Activated CD4-positive, CD25-positive, alpha-beta regulatory T cell (primary cell): ENCODE measurements at places on chromosomes 16 and 17.

DNA sequence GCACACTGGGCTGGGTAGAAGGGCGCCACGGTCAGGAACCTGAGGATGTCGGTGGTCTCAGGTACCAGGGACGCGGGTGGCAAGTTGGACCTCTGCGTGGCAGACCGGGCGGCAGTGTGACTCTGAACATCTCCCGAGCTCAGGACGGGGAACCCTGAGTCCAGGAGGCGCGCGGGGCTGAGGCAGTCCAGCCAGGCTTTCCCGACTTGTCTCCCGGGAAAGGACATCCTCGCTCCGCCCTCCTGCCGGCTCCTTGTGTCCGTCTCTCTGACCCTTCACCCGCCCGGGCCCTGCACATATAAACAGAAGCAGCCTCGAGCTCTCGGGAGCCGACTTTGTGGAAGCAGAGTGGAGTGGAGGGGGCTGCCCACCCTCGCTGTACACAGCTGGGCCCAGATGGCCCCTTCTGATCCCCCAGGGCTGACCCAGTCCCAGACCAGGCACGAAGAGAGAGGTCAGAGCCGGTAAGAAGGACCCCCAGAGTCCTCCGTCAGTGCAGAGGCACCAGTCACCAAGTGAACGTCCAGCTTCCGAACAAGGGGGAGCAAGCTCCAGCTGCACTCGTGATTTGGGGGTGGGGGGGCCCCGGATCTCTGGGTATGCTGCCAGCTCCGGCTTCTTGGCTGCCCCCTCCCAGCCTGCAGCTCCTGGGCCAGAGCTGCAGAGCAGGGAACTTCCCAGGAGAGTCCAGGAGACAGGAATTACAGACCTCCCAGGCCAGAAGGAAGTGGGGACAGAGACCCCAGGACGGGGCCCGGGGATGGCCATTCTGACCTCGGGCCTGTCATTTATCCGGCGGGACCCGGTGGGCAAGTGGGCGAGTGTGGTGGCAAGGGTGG is 8.5 kb upstream of the P2RX1 start:
- no peak for DNase-seq

- DNase-seq = no peak
Measured at GRCh38 chr16:200388-200787, 20.1 kb downstream of the HBQ1 start.

DNA sequence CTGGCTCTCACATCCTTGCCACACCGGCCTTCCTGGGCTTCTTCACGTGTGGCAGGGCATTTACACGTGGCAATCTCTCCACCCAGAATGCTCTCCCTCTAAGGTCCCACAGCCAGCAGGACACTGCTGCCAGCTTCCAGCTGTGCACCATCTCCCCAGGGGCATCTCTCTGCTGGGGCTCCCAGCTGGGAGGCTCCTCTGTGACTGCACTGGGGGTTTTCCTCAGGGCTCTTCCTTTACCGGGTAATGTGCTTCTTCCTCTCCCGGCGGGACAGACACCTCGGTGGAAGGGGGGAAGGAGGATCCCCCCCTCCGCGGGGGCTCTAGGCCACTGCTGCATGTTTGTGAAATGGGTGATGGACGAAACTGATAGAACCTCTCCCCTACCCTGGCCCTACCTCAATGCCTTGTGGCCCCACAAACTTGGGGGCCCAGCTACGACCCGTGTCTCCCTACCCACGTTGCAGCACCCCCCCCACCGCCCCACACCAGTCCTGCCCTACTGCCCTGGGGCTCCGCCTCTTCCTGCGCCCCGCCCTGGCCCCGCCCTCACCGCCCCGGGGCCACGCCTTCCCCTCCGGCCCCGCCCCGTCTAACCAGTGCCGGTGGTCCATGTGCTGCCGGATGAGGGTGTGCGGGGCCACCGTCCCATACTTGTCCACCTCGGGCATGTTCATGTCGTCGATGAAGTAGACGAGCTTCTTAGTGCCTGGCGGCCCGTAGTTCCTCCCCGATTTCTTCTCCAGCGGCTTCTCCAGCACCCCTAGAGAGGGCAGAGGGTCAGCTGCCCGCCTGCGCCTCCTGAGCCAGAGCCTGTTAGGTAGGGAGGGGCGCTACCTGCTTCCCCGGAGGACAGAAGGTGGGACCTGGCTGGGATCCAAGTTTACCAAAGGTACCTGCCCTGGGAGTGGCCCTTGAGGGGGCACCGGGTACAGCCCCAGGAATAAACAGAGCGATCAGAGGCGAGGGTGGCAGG is 92.6 kb downstream of the DNAH17 start:
- DNase-seq = peak; percentile 17

- DNase-seq = no peak
Measured at GRCh38 chr17:76869496-76870376, 1.5 kb downstream of the MGAT5B start.

- DNase-seq = no peak
Measured at GRCh38 chr17:73379826-73380225, 68.0 kb upstream of the CDC42EP4 start.

DNA sequence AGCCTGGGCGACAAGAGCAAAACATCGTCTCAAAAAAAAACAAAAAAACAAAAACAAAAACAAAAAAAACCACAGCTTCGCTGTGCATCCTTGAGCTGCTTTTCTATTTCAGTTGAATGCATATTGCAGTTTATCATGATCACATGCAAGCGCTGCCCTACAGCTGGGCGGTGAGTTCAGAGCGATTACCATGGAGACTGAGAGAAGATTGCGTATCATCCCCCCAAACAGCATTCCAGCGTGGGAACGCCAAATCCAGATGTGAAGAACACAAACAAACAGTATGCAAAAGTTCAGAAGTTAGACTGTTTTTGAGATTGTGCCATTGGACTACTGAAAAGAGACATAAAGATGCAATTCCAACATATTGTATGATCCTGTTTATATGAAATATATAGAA is 15.1 kb upstream of the SLC52A1 start:
- DNase-seq = no peak

DNA sequence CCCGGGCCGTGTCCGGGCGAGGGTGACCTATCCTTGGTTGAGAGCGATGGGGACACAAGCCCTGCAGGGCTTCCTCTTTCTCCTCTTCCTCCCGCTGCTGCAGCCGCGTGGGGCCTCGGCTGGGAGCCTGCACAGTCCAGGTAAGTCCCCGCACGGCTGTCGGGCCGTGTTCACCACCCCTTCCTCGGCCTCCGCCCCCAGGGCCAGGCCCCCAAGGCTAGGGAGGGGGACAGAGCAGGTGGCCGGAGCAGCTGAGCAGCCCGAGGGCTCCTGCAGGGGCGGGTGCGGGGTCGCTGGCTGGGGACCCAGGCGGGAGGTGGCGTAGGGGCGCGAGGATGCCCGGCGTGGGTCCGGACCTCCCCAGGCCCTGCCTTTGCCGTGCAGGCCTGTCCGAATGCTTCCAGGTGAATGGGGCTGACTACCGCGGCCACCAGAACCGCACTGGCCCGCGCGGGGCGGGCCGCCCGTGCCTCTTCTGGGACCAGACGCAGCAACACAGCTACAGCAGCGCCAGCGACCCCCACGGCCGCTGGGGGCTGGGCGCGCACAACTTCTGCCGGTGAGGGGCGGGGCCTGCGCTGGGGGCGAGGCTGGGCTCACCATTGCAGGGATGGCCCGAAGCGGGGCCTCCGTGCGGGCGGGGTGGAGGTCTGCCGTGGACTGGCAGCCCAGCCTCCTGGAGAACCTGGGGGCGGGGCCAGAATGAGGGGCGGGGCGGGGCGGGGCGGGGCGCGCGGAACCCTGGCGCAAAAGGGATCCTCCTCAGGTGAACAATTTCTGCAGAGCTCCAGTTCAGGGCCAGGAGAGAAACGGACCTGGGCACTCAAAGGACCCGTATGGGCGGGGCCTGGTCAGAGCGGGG is 631 bp downstream of the KREMEN2 start:
- DNase-seq = peak; percentile 42

- no peak for DNase-seq
Measured at GRCh38 chr16:69711115-69711740, 15.1 kb downstream of the NQO1 start.

DNA sequence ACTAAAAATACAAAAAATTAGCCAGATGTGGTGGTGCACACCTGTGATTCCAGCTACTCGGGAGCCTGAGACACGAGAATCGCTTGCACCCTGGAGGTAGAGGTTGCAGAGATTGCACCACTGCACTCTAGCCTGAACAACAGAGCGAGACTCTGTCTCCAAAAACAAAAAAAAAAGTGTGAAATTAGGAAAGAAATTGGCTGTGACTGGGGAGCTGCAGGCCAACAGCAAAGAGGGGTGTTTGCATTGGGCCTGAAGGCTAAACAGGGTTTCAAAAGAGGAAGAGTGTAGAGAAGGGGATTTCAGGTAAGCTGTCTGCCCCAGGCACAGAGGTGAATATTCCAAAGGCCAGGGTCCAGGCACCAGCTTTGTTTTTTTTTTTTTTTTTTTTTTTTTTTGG is 9.4 kb downstream of the BMERB1 start:
- no peak for DNase-seq

DNA sequence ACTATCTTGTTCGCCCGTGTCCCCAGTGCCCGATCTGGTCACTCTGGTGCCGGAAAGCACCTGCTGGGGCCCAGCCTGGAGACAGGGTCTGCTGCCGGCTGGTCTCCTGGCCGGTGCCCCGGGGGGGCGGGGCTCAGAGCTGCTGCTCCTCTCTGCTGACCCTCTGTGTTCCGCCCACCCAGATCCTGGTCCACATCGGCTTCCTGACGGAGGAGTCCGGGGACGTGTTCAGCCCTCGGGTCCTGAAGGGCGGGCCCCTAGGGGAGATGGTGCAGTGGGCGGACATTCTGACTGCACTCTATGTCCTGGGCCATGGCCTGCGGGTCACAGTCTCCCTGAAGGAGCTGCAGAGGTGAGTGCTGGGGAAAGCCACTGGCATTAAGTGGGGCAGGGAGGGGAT is 37.6 kb downstream of the MGAT5B start:
- DNase-seq = no peak

DNA sequence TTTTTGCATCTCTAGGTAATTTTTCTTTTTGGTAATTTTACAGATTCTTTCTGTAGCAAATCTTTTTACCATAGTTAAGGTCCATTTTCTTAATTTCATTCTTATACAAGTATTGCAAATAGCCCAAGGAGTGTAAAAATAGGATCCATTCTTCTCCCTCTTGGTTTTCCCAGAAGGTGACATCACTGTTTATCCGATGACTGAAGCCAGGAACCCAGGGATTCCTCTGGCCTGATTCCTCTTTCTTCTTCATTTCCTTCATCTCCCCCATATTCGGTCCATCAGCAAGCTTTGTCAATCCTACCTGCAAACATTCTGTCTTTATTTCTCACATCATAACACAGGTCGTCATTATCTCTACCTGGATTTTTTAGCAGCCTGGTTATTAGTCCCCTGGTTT is 5.3 kb downstream of the RBBP6 start:
- no peak for DNase-seq

DNA sequence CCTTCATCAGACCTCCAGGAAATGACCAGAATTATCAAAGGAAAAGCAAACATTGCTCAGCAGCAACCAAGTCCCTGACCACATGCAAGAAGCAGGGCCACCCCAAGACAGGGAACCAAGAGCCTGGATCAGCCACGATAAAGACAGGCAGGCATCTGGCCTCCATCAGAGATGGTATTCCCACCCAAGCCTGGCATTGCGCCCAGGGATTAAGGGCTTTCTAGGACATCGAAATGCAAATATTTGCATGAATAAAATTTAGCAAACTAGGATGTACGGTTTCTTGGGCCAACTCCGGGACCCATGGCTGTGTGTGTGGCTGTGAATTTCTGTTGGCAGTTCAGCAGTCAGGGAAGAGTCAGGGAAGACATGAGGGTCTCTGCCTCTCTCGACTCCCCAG is 241.4 kb upstream of the DYNLRB2 start:
- DNase-seq = no peak

DNA sequence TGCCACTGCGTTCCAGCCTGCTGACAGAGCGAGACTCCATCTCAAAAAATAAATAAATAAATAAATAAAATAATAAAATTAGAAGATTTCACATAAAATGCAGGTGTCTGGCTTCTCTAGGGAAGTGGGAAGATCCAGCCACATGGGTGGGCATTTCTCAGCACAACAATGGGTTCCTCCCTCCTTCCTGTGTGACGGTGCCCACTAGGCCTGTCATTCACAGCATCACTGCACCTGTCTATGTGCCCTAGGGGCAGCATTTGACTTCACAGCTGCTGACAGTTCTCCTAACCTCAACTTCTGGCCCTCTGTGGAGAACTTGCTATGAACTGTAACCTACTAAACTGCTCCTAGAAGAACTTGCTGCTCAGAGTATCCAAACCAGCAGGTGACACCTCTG is 3.0 kb downstream of the ABHD15 start:
- no peak for DNase-seq
